ENCODE measurements at places on chromosomes 2 and 18. TPM values are rescaled to one million over a fixed set of nuclear protein-coding genes. Genes with fewer than 3 reads are reported as not detected.

Gene DSC2
- 12.6 TPM for total RNA-seq

Gene RESP18
- total RNA-seq = not detected

Gene STARD6
- not detected for total RNA-seq

Gene INO80D
- 24.6 TPM for total RNA-seq

DNA sequence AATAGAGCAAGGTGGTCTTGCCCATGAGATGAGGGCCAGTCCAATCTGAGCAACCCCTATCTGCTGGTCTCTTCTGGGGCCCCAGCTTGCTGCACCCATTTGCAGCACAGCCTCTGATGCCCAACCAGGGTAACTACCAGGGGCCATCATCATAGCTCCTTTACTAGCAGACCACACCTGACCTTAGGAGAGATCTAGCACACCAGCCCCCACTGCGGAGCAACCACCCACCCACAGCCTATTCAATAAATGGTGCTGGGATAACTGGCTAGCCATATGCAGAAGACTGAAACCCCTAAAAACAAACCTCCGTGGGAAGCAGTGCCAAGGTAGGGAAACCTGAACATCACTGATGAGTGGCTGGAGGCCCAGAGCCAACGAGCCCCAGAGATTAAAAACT is 196.1 kb upstream of the RBBP8 start:
- no peak for DNase-seq

DNA sequence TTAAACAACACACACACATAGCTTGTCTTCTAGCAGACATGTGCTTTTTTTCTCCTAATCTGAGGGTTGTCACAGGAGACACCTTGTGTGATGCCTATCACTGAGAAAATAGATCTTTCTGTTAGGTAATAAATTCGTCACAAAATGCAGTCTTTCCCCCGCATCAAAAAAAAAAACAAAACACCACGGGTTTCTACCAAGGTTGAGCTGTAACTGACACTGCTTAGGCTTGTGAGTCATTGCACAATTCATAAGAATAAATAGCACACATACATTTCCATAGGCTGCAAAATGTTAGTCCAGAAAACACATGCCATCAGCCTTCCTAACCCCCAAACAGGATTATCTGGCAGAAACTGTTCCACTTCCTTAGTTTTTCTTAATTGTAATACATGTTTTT is 6.5 kb downstream of the TMEM163 start:
- no peak for DNase-seq

- no peak for DNase-seq
Measured at GRCh38 chr2:73386342-73386868, 769 bp downstream of the ALMS1 start.

- DNase-seq = no peak
Measured at GRCh38 chr2:57881998-57882888, 164.4 kb upstream of the VRK2 start.

- DNase-seq = no peak
Measured at GRCh38 chr2:68050353-68050752, 12.5 kb downstream of the C1D start.

DNA sequence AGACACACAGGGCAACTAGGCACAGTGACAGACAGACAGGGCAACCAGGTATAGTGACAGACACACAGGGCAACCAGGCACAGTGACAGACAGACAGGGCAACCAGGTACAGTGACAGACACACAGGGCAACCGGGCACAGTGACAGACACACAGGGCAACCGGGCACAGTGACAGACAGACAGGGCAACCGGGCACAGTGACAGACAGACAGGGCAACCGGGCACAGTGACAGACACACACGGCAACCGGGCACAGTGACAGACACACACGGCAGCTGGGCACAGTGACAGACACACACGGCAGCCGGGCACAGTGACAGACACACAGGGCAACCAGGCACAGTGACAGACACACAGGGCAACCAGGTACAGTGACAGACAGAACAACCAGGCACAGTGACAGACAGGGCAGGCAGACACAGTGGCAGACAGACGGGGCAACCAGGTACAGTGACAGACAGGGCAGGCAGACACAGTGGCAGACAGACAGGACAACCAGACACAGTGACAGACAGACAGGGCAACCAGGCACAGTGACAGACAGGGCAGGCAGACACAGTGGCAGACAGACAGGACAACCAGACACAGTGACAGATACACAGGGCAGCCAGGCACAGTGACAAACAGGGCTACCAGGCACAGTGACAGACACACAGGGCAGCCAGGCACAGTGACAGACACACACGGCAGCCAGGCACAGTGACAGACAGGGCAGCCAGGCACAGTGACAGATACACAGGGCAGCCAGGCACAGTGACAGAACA is 64.7 kb upstream of the RAB6C start:
- no peak for DNase-seq

DNA sequence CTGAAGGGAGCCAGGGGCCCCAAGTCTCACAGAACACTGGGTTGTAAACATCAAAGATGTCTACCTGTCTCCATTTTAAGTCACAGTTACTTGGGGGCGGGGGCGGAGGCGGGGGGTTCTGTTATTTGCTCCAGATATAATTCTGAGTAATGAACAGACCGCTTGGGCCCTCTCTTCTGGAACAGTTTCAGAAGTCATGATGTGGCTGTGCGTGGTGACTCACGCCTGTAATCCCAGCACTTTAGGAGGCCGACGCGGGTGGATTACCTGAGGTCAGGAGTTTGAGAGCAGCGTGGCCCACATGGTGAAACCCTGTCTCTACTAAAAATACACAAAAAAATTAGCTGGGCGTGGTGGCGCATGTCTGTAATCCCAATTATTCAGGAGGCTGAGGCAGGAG is 157.9 kb upstream of the APCDD1 start:
- DNase-seq = no peak

- no peak for DNase-seq
Measured at GRCh38 chr2:170694316-170694715, 20.8 kb upstream of the SP5 start.

DNA sequence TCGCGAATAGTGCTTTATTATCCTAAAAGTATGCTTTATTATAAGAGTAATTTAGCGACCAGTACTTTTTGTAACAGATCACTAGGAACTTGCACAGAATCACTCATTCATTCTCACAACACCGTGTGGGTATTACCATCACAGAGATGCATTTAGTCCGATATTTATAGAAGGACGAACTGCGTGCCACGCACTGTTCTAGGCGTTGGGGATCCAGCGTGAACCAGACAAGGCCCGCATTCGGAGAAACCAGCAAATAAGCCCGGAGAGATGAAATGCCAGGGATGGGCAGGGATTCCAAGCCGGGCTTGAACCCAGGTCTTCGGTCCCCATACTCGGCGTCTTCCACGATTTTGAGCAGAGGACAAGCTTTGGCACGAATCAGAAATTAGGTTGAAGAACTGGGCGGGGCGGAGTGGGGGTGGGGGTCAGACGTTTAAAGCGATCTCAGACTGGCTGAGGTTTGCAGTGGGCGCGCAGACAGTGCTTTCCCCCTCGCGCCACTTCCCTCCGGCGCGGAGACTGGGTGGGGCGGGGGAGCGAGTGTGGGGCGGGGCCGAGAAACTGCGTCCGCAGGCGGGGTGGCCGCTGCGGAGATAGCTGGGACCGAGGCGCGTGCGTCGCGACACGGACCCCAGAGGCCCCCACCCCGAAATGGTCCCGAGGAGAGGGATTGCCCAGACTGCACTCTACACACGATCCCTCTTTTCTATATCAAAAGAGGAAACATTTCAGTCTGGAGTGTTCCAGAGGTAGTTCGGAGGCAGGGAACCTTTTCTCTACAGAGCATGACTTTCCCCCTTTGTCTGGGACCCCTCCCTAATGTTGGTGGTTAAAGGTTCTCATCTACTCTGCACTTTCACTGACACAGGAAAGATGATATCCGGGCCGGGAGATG is 1.1 kb upstream of the CXCR4 start:
- peak; percentile 74 for DNase-seq

DNA sequence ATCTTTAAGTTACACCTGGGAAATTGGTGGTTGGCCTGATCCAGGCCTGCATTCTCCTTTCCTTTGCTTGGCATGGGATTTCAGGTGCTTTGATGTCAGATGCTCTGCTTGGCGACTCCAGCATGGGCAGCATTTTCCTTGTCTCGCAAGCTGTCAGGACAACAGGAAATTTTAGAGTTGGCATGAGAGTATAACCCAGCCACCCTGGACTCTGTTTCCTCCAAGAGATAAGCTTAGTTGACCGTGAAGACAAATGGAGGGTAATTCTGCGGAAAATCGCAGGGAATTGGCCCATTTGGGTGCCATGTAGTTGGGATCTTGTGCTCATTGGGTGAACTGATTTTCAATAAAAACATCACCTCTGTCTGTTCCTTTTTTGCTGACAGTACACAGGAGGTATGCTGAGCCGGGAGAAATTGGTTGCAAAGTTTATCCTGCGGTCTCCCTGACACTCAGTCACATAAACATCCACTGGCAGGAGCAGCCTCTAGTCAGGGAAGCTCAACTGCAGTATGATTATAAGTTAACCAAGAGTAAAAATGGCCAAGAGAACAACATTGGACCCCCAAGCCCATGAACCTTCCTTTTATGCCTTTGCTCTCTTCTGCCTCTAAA is 409.9 kb downstream of the SETBP1 start:
- DNase-seq = no peak

DNA sequence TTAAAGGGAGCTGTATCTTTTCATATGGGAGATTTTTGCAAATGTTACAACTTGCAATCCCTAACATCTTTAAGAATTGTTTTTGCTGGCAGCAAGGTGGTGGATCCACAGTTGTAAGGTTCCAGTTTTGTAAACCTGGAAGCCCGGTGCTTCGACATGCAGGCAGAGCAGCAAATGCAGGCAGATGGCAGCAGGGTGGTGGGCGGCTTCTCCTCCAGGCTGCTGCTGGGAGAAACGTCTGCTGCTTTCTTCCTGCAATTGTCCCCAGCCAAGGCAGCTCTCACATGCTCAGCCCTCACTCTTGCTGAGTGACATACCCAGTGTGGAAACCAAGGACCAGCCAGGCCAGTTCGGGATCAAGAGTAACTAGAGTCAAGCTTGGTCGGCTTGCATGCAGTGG is 166.0 kb downstream of the SEPTIN10 start:
- no peak for DNase-seq

- DNase-seq = no peak
Measured at GRCh38 chr2:217256251-217256650, 396.4 kb upstream of the TNP1 start.

- no peak for DNase-seq
Measured at GRCh38 chr2:231455222-231455621, 9.1 kb downstream of the NCL start.

GRCh38 chr2:86049529-86049928 is 56.2 kb downstream of the POLR1A start:
- DNase-seq = no peak

DNA sequence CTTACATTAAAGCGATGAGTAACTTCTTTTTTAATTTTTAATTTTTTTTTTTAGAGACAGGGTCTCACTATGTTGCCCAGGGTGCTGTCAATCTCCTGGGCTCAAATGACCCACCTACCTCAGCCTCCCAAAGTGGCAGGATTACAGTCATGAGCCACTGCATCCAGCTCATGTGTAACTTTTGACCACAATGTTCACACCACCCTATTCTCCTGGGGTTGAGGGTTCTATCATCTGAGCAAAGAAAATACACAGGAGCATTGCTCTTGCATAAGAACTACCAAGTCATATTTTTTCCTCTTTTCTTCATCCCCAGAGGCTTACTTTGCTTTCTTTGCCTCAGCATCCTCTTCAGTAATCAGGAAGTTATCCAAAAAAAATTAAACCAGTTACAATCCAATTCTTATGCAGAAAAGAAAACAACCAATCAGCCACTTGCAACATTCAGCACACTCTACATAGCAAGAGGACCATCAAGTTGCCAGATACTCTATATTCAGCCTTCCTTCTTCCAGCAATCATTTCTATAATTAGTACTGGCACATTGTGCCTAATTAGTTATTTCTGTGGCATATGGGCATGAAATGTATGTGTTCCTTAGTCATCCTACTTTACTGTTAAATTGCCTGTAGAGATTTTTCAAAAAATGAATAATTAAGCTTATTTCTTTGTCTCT is 345.6 kb downstream of the AKAIN1 start:
- DNase-seq = no peak

DNA sequence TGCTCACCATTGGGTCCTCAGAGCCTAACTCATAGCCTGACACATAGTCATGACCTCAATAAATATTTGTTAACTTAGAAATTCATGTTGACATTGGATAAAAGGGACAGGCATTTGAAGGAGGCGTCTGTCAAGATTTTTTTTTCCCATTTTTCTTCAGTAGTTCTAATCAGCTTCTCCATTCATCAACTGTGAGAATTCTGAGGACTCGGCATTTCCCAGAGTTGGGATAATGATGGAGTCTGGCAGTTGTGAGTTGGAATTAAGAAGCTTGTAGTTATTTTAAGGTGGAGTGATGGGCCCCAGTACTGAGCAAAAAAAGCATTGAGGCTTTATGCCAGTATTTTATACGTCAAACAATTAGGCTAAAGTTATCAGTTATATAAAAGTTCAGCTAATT is 4.6 kb downstream of the SPATS2L start:
- DNase-seq = no peak

- DNase-seq = peak; percentile 32
Measured at GRCh38 chr2:37615804-37616676, 55.4 kb downstream of the CDC42EP3 start.

DNA sequence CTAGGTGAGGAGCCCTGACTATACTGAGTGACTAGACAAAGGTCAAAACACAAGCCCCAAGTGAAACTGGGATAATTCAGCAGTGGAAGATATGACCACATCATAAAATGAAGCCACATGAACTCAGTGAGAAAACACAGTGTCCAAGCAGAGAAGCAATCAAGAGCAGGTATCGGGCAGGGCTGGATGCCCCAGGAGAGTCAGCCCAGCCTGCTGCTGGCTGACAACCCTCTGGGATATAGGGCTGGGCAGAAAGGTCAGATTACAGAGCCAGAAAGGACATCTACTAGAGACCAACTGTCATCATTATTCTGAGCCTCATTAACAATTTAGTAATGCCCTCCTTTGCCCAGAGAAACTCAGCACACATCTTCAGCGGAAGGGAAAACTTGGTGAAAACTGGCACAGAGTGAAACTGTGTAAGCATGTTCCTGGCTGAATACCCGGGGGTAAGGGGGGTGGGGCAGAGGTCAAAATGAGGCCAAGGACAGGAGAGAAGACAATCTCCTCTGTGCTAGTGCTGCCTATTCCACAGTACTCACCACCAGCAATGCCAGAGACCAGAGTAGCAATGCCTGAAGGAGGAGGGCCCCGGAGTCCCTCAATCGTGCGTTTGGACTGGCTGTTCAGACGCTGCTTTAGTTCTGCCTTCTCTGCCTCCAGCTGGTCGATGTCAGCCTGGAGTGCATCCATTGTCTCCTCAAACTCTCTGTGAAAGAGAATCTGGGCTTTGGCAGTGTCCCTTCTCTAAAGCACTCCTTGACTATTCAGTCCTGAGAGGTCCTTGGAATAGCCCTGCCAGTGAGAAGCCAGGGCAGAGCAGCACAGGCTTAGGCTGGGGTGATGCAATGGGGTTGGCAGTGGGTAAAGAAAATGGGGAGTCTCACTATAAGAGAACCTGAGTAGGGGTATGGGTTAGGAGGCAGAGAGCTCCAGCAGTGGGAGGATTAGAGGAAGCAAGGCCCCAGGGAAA is 15.3 kb downstream of the DCTN1 start:
- no peak for DNase-seq

DNA sequence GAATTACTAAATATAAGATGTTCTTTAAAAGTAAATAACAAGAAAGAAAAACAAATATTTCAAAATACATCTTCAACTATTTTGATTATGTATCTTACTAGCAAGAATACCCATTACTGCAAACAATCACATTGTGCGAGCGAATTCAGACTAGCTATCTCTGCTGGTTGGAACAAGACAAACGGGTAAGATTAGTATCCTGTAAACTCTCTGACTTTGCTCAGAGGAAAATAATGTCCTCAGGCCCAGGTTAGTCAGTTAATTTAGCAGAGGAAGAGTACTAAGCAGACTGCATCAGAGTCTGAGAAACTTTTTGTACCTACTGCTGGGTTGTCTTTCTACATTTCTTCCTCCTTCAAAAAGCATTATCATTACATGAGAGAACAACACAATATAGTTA is 50.4 kb upstream of the MCM6 start:
- no peak for DNase-seq

Measured in mucosa of gallbladder (tissue), 1 donor.